Effector CD8-positive, alpha-beta T cell (primary cell): ENCODE measurements at places on chromosomes 2 and 18.
A peak's percentile ranks its signal among the peaks of the same experiment; 100 is the strongest.

DNA sequence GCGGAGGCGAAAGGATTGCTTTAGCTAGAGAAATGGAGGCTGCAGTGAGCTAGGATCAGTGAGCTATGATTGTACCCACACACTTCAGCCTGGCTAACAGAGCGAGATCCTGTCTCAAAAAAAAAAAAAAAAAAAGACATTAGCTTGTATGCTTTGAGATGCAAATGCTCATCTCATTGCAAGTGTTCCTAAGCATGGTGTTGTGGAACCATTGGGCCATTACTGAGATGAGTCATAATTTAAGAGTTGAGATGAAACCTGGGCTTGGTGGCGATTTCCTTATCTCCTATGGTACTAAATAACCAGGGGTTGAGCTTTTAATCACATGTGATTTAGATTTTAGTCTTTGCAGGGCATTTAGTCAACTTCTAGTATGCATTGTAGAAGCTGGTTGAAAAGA lies 2.2 kb downstream of the PLEKHA3 start:
- no peak for DNase-seq

DNA sequence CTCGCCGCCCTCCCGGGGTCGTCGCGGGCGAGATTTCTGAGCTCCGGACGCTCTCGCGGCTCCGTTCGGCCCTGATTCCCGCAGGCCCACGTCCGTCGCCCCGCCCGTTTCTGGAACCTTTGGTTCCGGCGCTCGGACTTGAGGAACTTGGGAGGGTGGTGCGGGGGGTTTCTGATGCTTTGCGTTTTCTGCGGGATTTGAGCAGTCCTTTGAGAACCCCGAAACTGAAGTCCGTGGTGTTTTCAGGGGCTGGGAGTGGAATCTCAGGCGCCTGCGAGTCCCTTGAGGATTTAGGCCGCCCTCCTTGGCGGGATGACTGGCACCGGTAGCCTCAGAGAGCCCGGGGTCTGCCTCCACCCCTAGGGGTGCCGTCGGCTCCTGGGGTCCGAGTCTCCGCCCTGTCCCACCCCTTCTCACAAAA lies 336 bp downstream of the THNSL2 start:
- DNase-seq: no peak

DNA sequence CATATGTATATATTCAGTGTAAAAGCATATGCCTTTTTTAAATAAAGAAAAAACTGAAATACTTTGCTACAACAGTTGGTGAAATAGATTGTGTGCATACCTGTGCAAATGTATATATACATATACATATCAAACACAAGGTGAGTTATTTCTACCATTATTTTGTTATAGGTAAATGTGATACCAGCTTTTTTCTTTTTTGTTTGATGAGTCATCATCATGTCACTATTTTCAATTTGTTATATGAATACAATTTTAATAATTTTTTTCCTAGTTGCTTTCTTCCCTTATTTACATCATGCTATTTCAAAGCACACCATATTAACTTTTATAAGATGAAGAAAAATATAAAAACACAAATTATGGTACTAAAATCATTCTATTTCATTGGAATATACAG lies 87.0 kb upstream of the STK17B start:
- DNase-seq: no peak

DNA sequence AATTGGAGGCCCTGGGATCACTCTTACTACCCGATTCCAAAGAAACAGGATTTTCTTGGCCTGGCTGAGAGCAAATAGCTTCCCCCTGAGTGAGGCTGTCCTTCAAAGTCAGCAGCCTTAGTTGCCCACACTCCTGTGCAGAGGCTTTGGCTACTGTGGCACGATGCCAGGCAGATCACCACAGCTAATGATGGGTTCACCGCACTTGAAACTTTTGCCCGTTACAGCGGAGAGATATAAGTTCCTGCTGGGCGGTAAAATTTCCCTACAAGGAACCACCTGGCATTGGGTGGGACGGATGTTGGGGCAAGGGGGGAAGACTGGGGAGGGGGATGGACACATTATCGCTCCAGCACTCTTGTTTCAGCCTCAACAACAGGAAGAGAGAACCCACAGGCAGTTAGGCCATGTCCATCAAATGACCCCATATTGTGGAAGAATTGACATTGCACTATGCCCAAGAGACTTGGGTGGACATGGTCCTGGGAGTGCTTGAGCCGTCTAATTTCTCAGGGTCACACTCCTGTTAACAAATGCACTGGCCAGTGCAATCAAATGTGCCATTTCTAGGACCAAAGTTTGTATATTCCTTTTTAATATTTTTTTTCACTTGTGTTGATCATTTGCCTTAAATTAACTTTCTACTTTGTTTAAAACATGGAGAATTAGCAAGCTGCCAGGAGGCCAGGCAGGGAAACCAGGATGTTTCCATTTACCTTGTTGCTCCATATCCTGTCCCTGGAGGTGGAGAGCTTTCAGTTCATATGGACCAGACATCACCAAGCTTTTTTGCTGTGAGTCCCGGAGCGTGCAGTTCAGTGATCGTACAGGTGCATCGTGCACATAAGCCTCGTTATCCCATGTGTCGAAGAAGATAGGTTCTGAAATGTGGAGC lies 4.4 kb downstream of the IL1B start:
- no peak for DNase-seq

GRCh38 chr2:207126724-207127308 lies 38.9 kb downstream of the KLF7 start:
- no peak for DNase-seq

GRCh38 chr18:23502516-23503037 lies 734 bp upstream of the RMC1 start:
- DNase-seq: no peak

DNA sequence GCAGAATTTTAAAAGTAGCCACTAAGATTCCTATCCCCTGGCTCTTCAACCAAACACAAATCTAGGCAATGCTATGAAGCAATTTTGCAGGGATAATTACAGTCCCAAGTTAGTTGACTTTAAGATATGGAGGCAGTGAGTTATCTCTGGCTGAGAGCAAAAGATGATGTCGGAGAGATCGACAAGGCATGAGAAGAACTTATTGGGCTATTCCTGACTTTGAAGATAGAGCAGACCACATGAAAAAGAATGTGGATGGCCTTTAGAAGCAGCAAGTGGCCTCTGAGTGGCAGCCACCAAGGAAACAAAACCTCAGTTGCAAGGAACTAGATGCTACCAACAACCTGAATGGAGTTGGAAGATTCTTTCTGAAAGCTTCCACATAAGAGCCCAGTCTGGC lies 58.2 kb upstream of the PPM1B start:
- no peak for DNase-seq

- DNase-seq: no peak
Observed at GRCh38 chr2:107362993-107363392, 463.7 kb upstream of the RGPD4 start.

- no peak for DNase-seq
Observed at GRCh38 chr2:148893906-148894305, 18.9 kb downstream of the KIF5C start.

DNA sequence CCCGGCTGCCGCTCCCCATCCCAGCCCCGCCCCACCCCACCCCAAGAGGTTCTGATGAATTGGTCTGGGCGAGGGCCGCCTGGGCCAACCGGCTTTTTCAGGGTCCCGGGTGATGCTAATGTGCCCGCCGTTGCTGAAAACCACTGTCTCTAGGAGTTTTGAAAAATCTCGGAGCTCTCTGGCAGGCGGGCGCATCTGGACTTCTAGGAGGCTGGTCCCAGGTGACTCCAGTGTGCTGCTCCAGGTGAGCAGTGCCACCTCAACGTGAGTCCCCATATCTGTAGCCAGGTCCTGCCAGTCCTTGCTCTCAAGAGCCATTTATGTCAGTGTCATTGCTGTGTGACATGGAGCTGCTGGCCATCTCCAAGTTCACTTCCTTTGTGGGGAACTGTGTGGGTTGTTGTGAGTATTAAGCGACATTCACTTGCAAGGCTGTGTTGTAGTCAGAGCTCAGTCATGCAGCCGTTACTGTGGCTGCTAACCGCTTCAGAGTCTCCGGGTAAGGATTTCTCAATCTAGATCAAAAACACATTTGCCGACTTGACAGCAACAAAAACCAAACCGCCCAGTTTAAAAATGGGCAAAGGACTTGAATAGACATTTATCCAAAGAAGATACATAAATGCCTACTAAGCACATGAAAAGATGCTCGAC lies at the start of gene RFX8:
Gene RFX8, minus strand, starts transcription at position 382 of the 654 bp plus-strand sequence. CDS start 8,264 bp downstream, outside the sequence.
- DNase-seq: no peak

DNA sequence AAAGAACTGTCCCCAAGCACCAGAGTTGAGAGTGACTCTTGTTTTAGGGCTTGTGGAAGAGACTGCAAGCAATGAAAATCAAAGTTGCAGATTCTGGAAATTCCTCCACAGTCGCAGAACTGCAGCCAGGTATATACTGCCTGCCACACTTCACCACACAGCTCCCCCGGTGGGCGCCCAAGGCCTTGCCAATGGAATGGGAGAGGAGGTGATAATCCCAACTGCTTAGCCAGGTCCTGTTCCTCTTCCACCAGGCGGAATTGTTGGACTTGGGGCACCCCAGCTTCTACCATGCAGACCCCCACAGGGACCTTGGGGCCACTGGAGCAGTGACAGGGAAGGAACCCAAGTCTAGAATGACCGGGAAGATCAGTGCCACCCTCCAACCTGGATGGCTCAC lies 4.8 kb upstream of the PDIA6 start:
- no peak for DNase-seq

DNA sequence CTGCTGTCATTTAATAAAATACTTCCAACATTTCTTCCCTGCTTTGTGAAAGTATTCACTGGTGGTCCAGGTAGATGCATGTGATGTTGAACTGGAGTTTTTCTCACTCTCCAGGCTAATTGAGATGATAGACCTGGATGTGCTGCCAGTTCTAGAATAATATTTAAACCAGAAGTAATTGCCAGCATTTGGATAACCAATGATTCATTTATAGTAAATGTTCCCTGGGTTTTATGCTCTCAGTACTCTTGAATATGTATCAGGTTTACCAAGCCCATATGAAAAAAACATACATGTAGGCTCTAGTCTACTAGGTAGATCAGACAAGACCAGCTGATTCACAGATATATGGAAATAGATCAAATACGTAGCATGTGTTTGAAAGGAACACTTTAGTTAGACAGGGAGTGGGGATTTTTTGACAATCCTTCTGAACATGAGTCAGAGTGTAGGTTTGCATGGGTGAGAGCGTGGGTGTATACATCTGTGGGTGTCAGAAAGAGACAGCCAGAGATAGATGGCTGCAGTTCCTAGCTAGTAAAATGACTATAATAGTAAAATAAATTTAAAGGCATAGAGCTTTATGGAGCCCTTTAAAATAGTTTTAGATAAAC lies 115.1 kb downstream of the NAB1 start:
- no peak for DNase-seq

DNA sequence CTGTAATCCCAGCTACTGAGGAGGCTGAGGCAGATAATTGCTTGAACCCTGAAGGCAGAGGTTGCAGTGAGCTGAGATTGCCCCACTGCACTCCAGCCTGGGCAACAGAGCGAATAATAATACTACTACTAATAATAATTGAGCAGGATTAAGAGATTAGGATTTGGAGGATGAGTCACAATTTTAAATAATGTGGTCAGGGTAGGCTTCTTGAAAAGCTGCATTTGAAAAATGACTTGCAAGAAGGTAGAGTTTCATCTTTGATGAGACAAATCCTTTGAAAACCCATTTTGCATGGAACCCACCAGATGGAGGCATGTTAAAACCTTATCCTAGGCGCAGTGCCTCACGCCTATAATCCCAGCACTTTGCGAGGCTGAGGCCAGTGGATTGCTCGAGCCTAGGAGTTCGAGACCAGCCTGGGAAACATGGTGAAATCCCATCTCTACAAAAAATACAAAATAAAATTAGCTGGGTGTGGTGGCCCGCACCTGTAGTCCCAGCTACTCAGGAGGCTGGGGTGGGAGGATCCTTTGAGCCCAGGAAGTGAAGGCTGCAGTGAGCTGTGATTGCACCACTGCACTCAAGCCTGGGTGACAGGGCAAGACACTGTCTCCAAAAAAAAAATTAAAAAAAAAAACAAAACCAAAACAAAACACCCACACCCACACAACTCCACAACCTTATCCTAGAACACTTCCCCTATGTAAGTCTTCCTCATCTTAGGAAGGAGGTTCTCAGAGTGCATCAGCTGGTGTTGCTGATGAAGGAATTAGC lies 3.3 kb upstream of the ATP8B1 start:
- DNase-seq: no peak

- no peak for DNase-seq
Observed at GRCh38 chr2:158046121-158046880, 55.4 kb upstream of the UPP2 start.

DNA sequence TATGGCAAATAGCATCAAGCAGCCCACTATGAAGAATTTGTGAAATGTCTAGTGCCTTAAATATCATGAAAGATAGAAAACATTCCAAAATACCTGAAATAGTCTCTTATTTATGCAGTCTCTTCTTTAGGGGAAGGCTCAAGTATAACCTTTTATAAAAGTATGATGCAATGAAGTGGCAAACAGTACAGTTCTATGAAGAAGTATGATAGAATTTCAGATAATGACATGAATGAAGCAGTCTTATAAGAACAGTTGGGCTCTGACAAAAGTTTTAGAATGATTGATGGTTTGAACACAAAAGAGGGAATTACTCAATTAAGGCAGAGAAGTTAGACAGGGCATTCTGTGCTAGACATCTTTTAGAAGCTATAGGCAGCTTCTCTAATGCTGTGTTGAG lies 1791.8 kb upstream of the PIK3C3 start:
- DNase-seq: no peak

DNA sequence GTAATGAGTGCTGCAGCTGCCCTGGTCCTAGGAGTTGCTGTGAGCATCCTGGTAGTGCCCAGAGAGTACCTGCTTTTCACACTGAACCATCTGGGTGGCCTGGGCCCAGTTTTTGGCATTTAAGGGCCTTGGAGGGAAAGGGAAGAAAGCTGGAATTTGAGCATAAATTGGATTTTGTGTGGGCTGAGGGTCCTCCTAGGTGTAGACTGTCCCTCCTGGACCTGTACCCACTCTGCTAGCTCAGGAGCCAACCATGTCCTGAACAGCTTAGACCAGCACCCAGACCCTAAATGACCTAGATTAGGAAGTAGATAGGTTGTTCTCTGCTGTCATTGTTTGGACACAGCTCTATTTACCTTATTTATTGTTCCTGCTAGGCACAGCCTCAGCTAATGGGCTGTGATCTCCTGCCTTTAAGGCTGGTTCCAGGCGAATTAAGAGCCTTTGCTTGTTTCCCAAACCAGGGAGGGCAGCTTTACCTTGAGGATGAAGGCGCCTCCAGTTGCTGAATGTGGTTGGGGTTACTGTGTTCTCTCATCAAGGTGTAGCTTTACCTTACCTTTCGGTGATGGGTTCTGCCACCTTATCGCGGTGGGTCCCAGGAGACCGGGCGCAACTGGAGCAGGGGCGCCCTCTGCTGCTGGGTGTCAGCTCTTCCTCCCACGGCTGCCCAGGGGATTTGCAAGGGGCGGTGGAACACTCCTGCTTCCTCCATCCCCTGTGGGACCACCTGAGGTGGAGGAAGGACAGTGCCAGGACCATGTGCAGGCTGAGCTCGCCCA lies 34.4 kb downstream of the ITGA6 start:
- DNase-seq: peak; percentile 56

- DNase-seq: no peak
Observed at GRCh38 chr2:229044581-229044980, 226.5 kb downstream of the PID1 start.

- DNase-seq: no peak
Observed at GRCh38 chr2:172962082-172962481, 113.6 kb upstream of the MAP3K20 start.
